ENCODE measurements at places on chromosomes 16 and 17.

GRCh38 chr17:54968988-54969332 is 395 bp downstream of the STXBP4 start:
- peak; percentile 13 for DNase-seq

DNA sequence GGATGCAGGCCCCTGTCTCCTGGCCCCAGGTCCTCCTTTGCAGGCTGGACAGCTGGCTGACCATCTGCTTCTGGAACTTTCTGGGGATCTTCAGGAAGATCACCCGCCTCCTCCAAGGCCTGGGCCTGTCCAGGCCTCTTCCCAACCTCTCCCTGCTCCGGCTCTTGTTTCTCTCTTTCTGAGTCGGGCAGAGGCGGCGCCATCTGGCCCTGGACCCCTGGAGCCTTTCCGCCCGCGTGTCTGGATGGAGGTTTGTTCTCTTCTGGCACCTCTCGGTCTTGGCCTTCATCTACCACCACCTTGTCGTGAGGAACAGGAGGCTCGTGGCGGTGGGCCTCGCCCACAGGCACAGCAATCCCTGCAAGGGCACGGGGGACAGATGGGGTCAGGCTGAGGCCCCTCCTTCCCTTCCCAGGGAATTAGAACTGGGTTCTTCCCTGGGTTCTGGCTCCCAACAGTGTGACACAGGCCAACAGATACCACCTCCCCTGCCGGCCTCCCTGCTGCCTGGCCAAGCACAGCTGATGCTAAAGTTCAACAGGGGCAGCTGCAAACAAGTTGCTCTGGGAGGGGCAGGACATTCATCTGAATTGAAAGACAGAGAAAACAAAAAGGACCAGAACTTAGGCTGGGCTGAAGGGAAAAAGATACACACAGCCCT is 13.3 kb downstream of the NDUFAF8 start:
- DNase-seq: no peak

DNA sequence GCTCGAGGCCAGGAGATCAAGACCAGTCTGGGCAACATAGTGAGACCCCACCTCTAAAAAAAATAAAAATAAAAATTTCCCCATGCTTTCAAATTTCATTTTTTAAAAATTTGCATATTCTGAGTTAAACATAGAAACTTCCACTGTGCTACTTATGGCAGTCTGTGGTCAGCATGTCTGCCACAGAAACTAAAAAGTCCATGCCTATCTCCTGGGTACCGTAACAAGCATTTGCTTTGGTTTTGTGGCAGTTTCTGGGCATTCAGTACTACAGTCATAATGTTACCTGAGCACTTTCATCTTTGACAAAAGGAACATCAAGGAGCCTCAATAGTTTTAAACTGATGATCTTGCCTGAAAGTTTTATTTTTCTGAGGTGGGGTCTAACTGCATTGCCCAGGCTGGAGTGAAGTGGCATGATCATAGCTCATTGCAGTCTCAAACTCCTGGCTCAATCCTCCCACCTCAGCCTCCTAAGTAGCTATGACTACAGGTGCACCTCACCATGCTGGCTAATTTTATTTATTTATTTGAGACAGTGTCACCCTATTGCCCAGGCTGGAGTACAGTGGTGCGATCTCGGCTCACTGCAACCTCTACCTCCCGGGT is 13.2 kb upstream of the ITGA2B start:
- DNase-seq: no peak

GRCh38 chr17:20206068-20206467 is 196.9 kb downstream of the SPECC1 start:
- DNase-seq: no peak

- no peak for DNase-seq
Observed at GRCh38 chr17:6753006-6753445, 2.8 kb upstream of the XAF1 start.

GRCh38 chr16:61797296-61797795 is 238.9 kb downstream of the CDH8 start:
- no peak for DNase-seq

- DNase-seq: no peak
Observed at GRCh38 chr16:85187447-85187846, 75.2 kb upstream of the CIBAR2 start.

GRCh38 chr17:7242717-7243452 is 636 bp upstream of the GABARAP start:
- DNase-seq: peak; percentile 85

GRCh38 chr17:14334276-14334840 is 33.5 kb downstream of the HS3ST3B1 start:
- DNase-seq: no peak

GRCh38 chr16:70511833-70512232 is 11.5 kb downstream of the COG4 start:
- DNase-seq: no peak

- no peak for DNase-seq
Observed at GRCh38 chr17:39711851-39712250, 12.0 kb downstream of the ERBB2 start.

GRCh38 chr17:18116078-18116477 is 7.5 kb downstream of the MYO15A start:
- DNase-seq: no peak

DNA sequence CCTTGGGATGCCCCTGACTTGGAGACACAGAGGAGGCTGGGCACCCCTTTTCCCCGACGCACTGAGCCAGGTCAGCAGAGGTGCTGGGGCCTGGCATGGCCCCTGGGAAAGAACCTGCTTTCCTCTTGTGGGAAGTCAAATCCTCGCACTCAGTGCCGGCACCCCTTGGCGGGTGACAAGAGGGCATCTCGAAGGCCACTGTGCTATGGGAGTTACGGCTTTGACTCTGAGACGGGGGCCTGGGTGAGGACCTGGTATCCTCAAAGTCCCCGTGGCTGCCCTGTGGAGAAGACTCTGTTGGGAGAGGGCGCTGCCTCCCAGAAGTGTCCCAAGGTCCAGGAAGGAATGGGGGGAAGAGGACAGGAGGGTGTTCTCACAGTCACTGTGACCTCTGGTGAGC is 117.0 kb downstream of the METRNL start:
- no peak for DNase-seq

DNA sequence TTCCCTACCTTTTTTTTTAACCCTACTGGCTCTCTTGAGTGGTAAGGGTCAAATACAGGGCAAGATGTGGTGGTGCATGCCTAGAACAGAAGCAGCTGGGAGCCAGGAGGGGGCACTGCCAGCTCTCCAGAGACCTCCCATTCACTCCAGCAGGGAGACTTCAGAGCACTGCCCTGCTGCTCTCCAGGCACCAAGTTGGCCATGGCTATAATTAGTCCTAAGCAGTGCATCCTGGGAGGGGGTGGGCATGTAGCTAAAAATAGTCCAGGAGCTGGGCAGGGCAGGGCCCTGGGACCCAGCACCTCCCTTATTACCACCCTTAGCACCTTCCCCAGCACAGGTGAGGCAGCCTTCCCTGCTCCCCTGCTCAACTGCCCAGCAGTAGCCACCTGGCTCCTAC is 3.5 kb downstream of the CORO6 start:
- DNase-seq: no peak

- no peak for DNase-seq
Observed at GRCh38 chr16:85528528-85529387, 84.4 kb upstream of the GSE1 start.

DNA sequence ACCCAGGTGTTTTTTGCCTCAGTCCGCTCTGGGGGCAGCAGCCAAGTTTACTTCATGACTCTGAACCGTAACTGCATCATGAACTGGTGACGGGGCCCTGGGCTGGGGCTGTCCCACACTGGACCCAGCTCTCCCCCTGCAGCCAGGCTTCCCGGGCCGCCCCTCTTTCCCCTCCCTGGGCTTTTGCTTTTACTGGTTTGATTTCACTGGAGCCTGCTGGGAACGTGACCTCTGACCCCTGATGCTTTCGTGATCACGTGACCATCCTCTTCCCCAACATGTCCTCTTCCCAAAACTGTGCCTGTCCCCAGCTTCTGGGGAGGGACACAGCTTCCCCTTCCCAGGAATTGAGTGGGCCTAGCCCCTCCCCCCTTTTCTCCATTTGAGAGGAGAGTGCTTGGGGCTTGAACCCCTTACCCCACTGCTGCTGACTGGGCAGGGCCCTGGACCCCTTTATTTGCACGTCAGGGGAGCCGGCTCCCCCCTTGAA is 2.1 kb upstream of the C17orf107 start:
- DNase-seq: no peak

GRCh38 chr17:15122857-15123256 is 142.3 kb downstream of the PMP22 start:
- DNase-seq: no peak

DNA sequence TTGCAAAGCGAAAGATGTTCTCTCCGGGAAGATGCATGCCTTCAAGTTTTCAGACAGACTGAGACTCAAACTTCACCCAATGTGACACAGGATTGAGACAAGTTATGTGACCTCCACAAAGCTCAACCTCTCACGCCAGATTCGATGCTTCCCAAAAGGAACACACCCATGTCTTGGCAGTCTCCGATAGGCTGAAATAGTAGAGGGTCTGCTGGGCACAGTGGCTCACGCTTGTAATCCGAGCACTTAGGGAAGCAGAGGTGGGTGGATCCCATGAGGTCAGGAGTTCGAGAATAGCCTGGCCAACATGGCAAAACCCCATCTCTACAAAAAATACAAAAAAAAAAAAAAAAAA is 22.1 kb downstream of the ZFHX3 start:
- DNase-seq: no peak

Data from stimulated activated CD4-positive, alpha-beta T cell treated with anti-CD3 and anti-CD28 coated beads, Interleukin-15, amount 100 ng/mL, for 1 hour (primary cell).